Stimulated activated CD4-positive, alpha-beta T cell treated with anti-CD3 and anti-CD28 coated beads, Interleukin-2, amount 100 ng/mL, for 4 hours (primary cell): ENCODE measurements at places on chromosomes 5 and 9.

- DNase-seq = no peak
These were observed 158.9 kb downstream of the FAM174A start for GRCh38 chr5:100694100-100694499.

- DNase-seq = no peak
These were observed 61.5 kb upstream of the NUDT12 start for GRCh38 chr5:103624035-103624480.

GRCh38 chr5:124343451-124343867 lies 403.0 kb downstream of the ZNF608 start:
- DNase-seq = no peak

- no peak for DNase-seq
These were observed 7.2 kb upstream of the LHFPL2 start for GRCh38 chr5:78655746-78656290.

DNA sequence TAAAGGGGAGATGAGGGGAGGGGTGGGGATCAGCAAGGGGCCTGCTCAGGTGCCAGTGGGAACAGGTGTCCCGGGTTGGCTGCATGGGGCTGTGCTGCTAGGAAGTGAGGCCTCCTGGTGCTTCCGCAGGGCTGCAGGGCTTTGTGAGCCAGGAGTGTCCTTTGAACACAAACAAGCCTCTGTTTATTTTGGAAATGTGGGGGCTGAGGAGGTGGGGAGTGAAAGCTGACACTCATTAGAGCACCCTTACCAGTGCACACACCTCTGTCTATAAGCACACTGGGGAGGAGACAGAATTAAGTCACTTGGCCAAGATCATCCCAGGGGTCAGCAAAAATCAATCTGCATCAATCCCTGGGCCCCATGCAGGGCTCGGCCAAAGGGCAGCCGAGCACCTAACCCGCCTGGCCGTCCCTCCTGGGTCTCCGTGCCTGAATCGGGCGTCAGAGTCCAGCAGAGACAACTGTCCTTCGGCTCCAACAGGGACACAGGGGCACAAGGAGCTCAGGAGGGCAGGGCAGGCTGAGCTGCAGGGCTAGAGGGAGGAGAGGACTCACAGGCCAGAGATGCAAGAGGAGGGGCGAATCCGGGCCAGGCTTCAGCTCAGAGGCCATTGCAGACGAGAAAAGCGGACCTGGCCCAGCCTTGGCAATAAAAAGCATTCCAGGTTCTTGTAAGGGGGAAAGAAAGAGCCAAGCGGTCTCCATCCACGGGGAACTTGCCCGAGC lies 99.8 kb downstream of the VAV2 start:
- DNase-seq = no peak

DNA sequence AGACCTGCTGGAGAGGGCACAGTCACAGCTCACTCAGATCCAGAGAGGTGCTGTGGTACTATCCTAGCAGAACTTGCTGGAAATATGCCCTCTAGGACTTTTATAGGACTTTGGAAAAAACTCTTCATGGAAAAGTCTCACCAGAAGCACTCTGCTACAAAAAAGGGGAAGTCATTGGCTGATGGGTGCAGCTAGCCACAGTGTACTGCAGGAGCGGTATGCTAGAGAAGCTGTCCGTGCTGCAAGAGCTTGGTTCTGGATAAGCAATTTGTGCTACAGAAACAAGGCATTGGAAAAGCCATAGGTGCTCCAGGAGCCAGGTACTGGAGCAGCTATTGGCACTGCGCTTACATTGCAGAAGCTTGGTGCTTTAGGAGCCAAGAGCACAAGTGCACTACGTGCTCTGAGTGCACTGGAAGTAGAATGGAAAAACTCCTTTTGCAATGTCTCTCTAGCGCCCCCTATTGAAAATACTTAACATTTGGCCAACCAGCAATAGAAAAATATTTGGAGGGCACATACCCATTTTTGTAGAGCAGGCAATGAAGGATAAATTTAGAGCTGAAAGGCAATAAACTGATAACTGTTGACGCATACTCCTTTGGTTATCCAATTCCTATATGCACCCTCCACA lies 83.4 kb downstream of the MEGF10 start:
- DNase-seq = no peak

DNA sequence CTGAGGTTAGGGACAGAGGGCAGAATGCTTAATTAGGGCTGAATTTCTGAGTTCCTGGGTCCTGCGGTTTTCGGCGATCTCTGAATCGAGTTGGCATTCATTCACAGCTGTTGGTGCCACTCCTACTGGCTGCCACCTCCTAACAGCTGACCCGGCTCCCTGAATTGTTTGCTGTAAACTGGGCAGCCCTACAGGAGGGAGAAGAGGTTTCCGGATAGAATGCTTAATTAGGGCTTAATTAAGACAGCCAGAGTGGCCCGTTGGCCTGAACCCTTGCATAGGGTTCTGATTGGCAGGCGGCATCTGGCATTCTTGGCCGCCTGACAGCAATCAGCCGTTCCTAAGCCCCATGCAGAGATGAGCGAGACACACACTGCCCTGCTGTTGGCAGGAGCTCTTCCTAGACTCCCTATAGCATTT lies 25.7 kb downstream of the FRMPD1 start:
- no peak for DNase-seq

- no peak for DNase-seq
These were observed 57.6 kb downstream of the RAPGEF1 start for GRCh38 chr9:131682261-131682660.

- DNase-seq = no peak
These were observed 22.1 kb downstream of the P4HA2 start for GRCh38 chr5:132205385-132206125.

- no peak for DNase-seq
These were observed 1.9 kb downstream of the PJA2 start for GRCh38 chr5:109407913-109408312.

DNA sequence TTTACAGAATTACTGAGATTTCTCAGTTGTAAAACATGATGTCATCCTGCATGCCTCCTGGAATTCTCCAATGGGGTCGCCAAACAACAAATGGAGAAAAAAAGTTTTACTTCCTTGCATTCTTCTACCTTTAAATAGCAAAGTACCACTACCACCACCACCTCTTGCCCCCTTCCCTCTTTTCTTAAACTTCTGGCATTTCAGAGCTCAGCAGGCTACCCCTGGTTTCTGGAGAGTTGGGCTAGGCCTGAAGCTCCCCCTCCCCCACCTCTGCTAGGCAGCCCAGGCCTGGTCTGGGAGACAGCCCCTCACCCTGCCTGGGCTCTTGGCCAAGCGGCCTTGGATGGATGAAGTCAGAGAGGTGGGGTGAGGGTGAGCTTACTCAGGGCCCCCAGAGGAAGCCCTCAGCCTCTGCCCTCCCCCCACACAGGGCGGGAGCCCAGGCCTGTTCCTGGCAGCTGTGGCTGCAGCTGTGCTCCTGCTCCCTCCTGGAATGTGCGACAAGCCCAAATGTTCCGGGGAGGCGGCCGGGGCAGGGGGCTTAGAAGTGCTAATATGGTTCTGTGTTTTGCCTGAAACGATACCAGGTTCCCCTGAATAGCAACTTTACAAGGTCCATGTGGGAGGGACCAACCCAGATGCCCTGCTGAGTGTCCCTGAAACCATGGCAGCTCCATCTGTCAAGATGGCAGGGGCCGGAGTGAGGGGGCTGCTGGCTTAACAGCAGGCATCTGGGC lies 6.0 kb upstream of the CCIN start:
- no peak for DNase-seq

DNA sequence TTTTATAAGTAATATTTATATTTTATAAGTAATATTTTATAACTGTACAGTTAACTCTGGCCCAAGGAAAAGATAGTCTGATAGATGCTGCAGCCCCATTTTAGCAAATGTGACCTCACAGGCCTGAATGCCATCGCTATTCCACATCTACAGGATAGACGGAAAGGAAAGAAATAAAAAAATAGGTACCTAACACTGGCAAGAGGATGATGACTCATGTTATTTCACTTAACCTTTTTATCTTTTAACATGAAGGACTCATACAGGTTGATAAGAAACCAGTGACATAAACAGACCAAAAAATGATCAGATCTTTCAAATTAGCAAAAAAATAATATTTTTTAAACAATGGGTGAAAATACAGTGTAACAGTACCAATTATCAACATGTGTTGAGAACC lies 2.7 kb downstream of the CD274 start:
- no peak for DNase-seq

DNA sequence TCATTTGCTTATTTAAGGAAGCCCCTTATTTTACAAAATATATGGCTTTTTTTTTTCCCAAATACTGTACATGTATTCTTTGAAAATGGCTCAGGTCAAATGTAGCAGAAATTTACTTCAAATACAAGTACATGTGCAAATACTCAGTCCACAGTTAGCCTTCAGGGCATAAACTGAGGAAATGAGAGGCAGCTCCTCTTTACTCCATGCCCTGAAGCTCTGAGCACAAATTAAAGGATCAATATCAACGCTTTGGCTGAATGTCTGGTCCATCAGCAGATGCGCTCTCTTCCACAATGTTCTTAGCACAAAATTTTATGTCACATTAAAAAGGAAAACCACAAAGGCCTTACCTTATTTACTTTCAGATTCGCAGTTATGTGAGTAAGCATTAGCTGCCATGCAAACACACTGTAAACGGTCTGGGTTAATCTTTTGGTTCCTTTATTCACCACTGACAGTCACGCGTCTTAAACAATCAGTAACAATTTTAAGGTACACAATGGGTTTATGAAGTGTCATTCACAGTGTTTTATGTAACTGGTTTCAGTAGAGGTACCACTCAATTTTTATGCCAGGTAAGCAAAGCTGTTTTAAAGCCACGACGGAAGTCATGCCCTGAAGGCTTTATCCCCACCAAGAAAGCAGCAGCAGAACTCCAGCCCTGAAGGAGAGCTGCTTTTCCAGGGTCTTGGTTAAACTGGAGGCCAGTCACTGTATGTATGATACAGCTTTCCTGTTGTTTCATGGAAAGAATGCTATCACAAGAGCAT lies 103.4 kb downstream of the OTULIN start:
- no peak for DNase-seq

DNA sequence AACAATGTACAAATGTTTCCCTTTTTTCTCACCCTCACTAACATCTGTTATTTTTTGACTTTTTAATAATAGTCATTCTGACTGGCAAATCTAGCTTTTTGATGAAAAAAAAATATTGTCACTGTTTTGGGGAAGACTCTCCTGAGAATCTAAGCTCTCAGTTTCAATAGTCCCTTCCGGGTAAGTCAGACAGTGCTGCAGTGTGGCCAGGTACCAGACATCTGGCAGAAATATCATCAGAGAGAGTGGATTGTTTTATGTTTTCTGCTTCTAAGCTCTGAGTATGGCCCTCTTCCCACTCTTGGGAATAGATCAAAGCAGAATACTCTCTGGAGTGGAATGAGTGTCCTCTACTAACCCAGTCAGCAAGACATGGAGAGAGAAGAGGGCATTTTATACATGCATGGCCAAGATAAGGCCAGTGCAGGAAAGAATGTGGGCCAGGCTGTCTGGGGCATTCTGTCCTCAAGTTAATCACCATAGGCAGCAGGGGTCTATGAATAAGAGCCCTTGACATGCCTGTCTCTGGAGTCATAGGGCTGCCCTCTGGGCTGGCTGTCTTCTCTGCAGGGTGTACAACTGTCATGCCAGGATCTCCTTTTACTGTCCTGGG lies 38.5 kb upstream of the OR2S2 start:
- DNase-seq = no peak

DNA sequence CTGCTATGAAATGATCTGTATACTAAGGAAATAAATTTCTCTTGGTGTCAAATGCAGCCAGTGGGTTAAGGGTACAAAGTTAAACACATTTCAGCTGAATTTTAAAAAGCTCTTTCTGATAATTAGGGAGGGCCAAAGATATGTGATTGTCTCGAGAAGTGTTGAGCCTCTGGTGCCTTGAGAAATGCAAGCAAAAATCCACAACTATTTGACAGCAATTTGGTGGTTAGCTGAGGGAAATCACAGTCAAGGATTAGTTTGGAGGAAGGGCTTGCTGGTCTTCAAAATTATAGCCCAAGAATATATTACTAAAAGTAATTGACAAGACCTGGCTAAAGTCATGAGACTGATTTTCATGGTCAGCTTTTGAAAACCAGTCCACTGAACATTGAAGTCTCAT lies 255.7 kb upstream of the PPP1R2B start:
- DNase-seq = no peak

DNA sequence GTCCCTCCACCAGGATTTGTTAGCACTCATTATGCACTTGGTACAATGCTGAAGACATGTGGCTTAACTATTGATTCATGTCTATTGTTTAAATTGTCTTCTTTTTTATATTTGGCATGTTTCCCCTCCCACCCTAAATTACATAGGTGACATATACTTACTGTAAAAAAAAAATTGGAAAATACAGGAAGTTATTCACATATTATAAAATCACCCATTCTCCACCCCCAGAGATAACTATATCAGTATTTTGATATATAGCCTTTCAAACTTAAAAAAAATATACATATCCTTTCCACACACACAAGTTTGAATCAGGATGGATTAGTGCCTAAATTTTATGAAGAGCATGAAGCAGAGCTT lies 87.6 kb downstream of the FGF1 start:
- no peak for DNase-seq

DNA sequence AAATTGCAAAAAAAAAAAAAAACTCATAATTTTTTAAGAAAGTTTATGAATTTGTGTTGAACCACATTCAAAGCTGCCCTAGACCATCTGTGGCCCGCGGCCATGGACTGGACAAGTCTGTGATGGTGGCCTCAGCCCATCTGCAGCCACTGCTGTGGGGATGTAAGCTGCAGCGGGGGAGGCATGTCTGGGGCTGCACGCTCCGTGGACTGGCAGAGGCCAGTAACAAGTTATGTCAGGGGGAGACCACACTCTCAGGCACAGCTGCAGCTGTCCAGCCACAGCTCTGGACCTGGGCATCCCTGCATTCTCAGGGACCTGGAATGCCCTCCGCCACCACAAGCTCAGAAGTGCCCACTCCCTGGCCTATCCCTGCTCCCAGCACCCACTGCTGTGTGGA lies 1272.3 kb upstream of the CDH9 start:
- no peak for DNase-seq

GRCh38 chr5:160390787-160391696 lies 8.8 kb downstream of the FAM200C start:
- DNase-seq = no peak

DNA sequence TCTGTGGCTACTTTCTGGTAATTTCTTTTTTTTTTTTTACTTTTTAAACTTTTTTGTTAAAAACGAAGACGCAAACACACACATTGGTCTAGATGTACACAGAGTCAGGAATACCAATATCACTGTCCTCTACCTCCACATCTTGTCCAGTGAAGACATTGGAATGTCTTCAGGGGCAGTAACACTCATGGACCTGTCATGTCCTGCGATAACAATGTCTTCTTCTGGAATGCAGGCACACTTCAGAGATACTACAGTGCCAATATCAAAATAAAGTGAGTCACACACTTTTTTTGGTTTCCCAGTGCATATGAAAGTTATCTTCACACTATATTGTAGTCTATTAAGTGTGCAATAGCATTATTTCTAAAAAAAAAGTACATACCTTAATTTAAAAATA lies 175.9 kb downstream of the ARRDC3 start:
- no peak for DNase-seq

- DNase-seq = no peak
These were observed 808.5 kb downstream of the CDH9 start for GRCh38 chr5:26229848-26230247.

GRCh38 chr5:98769210-98769958 lies 4.1 kb upstream of the RGMB start:
- peak; percentile 27 for DNase-seq

GRCh38 chr5:9363026-9363425 lies 182.8 kb downstream of the SEMA5A start:
- DNase-seq = no peak
